ENCODE measurements at places on chromosomes 12 and 14.

DNA sequence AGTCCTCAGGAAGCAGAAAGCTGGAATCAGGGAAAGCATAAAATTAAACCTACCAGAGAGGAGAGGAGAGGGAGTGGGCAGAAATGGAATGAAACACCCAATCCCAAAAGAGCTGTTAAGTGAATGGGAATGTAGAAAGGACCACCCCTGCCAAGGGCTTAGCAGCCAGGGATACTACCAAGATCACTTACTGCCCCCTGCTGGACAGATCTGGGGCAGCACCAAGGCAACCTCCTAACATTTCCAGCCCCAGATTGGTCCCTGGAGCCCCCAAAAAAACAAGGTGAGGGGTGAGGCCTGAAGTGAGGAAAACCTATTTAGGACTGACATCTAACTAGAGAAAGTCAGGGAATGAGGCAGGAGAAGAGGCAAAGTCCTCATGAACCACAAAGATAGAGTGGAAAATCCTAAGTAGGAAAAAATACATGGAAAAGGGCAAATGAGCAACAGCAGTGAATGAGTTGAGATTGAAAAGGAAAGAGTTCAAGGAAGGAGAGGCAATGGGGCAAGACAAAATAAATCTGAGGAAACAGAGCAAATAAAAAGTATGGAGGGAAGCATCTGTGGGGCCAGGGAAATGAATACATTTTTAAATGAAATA is 11.2 kb upstream of the FKBP11 start:
- peak; percentile 70 for DNase-seq

GRCh38 chr14:105026033-105026785 is 5.3 kb upstream of the CDCA4 start:
- DNase-seq: no peak

- DNase-seq: no peak
Observed at GRCh38 chr12:82609234-82609914, 77.3 kb upstream of the TMTC2 start.

DNA sequence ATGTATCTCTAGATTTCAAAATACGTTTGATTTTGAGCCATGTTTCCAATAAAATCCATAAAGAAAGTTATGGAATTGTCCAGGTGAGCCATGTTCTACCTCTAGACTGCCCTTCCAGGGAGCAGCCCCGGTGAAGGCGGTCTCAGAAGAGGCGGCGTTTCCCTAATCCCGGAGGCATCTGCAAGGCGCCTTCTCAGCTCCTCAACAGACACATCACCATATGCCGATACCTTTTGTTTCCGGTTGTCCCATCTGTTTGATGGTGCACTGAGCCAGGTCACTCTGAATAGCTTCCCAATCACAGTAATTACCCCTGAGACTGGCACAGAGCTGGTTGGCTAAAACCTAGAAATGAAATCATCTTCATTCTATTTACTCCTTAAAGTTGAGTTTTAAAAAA is 305.5 kb upstream of the FKBP4 start:
- DNase-seq: no peak

DNA sequence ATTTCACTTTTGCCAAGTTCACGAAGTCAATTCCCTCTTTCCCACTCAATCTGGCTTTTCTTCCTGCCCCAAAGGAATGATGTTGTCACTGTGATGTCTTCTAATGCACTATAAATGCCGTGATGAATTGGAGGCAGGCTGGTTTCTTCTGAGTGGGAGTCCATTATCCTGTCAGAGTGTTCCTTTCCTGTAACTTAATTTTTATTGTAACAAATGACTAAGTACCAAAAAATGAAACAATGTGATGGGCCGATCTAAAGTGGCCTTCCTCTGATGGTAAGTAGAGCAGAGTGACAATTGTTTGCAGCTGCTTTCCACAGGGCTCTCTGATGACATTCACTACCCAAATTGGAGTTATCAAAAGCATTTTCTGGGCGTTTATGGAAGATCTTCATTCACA is 22.2 kb downstream of the TMEM30B start:
- DNase-seq: no peak

GRCh38 chr12:27412047-27412446 is 34.5 kb upstream of the SMCO2 start:
- DNase-seq: no peak

GRCh38 chr12:67270622-67271021 is 1.5 kb downstream of the CAND1 start:
- no peak for DNase-seq

GRCh38 chr12:5439788-5440300 is 7.9 kb downstream of the NTF3 start:
- DNase-seq: no peak

GRCh38 chr12:122823429-122823828 is 11.8 kb upstream of the HIP1R start:
- no peak for DNase-seq

DNA sequence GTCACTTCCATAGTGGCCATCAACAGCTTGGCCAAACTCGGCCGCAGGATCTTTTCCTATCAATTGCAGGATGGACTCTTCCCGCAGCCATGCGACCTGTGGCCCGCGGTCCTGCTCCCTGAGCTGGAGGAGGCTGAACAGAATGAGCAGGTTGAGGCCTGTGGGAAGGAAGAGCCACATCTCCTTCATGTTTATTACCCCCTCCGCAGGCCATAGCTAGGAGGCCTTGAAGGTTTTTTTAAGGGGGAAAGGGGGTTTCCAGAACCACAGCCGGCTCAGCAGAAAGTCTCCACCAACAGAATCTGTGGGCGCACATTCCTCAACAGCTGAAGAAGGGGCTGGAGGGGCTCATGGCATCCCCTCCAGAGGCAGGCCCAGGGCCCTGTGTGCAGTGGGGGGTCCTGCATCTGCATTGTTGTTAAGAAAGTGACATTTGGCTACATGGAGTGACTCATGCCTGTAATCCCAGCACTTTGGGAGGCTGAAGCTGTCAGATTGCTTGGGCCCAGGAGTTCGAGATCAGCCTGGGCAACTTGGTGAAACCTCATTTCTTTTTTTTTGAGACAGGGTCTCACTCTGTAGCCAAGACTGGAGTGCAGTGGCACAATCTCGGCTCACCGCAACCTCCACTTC is 25.2 kb upstream of the PPP1R13B start:
- no peak for DNase-seq

- no peak for DNase-seq
Observed at GRCh38 chr12:18375583-18375982, 114.3 kb downstream of the PIK3C2G start.

DNA sequence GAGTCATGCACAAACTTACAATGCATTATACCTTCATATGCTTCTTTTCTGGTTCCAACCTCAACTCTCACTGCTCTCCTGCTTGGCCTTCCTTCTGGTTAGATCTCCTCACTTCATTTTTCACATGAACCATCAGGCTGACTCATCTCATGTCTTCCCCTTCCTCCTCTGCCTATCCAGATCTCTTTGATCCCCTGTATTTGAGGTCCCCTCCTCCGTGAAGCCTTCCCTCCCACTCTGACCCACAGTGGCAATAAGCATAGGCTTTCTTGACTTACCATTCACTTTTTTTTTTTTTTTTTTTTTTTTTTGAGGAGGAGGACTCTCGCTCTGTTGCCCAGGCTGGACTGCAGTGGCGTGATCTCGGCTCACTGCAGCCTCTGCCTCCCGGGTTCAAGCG is 14.7 kb upstream of the ASIC1 start:
- DNase-seq: no peak

DNA sequence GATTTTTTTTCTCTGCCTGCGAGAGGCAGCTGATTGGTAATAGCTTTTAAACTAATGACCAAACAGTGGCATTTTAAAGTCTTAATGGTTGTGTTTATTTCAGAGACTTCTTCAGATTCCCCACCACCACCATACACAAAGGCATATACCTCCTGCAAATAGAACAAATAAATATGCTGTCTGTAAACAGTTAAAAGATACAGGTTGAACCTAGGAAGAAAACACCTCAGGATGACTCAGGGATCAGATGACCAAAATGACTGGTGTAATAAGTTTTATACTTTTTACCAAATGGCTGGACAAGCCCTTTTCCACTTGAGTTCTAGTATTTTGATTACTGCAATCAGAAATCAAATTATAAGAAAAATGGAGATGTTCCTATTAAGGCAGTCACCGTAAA is 364.1 kb downstream of the PAWR start:
- no peak for DNase-seq

DNA sequence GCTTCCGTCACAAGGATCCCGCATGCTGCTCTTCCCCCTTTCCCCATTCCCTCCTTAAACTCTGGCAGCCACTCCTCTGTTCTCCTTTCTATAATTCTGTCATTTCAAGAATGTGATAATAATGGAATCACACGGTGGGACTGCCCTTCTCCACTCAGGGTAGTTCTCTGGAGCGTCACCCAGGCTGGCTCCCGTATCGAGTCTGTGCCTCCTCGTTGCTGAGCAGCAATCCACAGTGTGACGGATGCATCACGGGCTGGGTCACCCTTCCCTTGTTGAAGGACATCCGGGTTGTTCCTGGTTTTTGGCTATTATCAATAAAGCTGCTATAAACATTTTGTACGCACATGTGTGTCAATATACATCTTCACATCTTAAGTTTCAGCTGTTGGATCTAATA is 5.7 kb upstream of the SYNE3 start:
- no peak for DNase-seq
